Urinary bladder (tissue), 4 donors: ENCODE measurements at places on chromosomes 3 and 15. TPM values are rescaled to one million over a fixed set of nuclear protein-coding genes. Genes with fewer than 3 reads are reported as not detected.

- no peak for DNase-seq
These were observed 30.4 kb upstream of the FXR1 start for GRCh38 chr3:180882115-180882514.

DNA sequence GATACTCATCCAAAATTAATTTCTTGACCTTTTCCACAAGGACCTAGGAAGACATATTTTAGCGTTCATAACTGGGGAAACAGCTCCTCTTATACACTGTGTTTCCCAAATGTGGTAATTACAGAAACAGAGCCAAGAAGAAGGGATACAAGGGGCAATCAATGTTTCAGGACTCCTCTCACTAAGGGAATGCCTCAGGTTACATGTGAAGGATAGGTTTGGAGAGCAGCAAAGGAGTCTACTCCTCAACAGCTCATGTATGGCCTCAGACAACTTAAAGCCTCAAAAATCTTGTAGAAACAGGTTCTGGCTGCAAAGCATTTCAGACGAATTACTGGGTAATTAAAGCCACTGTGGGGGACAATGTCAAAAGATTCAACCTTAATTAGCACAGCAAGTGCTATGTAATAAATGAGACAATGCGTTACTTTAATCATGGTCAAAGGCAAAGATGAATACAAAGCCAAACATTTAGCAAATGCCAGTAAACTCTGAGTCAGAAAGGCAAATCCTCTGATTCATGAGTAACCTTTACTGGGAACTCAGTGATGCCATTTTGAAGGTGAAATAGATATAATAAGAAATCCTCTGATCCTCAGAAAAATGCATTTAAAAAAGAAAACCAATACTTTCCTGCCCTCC lies 1111.2 kb downstream of the TUSC7 start:
- no peak for DNase-seq

DNA sequence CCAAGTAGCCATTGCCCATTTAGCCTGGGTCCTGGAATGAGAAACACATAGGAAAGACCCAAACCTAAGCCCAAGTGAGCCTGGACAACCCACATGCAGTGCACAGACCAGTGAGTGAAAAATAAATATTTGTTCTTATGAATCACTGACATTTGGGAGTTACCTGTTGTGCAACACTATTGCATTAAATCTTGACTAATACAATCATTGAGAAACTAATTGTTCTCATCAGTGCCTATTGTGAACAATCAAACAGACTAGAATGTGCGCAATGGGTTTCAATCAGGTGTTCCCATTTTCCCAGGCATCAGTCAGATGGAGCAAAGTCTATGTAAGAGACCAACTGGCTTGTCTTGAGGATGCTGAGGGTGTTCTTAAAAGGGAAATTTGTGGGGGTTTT lies 54.7 kb upstream of the CNOT10 start:
- no peak for DNase-seq

- DNase-seq = no peak
These were observed 16.6 kb downstream of the EAF1 start for GRCh38 chr3:15443826-15444524.

The PLCL2 gene
- total RNA-seq = 23.0 TPM

The DMXL2 gene
- 116 TPM for total RNA-seq
